ENCODE measurements at places on chromosomes 11 and 22.

DNA sequence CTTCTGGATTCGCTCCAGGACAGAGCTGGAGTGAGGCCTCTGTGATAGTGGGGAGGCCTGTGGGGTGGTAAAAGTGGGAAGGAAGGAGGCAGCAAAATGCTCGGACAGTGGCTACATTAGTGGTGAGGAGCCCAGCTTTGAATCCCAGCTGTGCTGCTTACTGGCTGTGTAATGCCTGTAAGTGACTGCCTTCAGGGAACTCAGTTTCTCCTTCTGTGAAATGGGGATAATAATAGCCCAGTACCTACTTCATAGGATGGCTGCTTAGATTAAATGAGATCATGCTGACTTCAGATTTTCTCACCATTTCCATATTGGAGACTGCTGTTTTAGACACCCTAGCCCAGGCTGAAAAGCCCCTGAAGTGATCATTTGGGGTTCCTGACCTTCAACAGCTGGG, 8.4 kb upstream of the ALX4 start:
- no peak for DNase-seq

DNA sequence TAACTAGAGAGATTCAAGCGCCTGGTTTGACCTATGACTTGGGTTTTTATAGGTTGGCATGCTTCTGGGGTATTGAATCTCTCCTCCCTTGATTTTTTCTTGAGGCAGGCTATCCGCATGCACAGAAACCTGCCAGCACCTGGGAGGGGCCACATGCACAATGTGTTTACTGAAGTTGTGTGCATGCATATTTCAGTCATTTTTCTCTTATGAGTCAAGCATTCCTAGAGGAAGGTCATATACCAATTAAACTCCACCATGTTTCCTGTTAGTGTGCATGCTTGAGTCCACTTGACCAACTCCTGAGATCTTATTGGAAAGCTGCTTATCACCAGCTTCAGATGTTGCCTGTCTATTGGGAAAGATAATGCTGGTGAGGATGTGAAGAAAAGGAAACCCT, 1718.4 kb downstream of the LRRC4C start:
- DNase-seq = no peak

- no peak for DNase-seq
Measured at GRCh38 chr11:65927904-65928397, 8.7 kb downstream of the DRAP1 start.

DNA sequence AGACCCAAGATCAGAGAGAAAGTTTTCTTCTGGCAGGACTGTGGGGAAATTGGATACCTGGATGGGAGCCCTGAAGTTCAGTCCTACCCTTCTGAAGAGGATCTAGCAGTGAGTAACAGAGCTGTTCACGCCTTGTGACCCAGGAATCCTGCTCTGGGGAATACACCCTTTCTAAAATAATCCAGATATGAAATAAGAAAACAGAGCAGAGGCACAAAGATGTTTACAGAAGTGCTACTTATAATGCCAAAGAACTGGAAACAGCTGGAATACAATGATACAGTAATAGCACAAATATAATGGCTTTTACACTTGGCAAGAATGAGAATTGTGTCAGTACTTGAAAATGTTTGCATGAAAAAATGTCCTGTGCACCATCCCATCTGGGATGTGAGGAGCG, 304.0 kb upstream of the NARS2 start:
- DNase-seq = no peak

- DNase-seq = no peak
Measured at GRCh38 chr11:33187998-33188722, 26.9 kb upstream of the CSTF3 start.

GRCh38 chr11:128468111-128468510, 119.2 kb downstream of the ETS1 start:
- no peak for DNase-seq

DNA sequence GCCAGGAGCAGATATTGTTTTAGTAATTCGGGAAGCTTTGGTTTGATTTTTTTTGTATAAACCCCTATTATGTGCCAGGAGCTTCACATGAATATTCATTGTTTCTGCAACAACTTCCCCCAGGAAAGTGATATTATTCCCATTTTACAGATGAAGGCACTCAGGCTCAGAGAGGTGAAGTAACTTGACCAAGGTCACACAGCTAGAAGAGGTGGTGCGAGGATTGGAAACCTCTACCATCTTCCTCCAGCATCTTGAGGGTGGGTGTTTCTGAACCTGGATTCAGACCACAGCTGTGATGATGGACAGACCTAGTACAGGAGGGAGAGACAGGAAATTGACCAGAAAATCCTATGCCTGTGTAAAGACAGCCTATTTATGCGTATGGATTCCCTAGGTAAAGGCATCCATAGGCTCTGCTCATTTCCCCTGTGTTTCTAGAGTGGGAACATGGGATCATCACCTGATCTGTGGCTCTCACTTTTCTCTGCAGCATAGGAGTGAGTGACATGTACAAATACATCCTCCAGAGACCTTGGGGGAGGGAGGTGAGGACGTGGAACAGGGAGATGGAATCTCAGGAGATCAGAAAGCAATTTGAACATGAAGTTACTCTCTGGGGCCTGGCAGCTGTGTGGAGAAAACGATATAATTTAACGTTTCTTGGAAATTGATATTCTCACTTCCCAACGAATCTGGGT, 81.4 kb downstream of the TSPAN18 start:
- no peak for DNase-seq

DNA sequence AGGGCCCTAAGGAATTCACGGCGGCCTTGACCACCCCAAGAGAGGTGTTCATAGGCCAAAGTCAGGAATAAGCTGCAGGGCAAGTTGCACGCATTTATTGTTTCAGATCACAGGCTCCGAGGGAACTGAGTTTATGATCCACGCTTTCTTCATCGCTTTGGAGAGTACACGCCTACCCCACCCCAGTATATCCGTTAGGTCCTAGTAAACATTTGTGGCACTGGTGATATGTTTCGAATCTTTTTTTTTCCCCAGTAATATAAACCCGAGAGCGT, 805 bp downstream of the GANAB start:
- DNase-seq = no peak

GRCh38 chr11:14149683-14150082, 187.2 kb downstream of the SPON1 start:
- no peak for DNase-seq

GRCh38 chr11:1876361-1877063, 15.2 kb downstream of the PRR33 start:
- DNase-seq = no peak

DNA sequence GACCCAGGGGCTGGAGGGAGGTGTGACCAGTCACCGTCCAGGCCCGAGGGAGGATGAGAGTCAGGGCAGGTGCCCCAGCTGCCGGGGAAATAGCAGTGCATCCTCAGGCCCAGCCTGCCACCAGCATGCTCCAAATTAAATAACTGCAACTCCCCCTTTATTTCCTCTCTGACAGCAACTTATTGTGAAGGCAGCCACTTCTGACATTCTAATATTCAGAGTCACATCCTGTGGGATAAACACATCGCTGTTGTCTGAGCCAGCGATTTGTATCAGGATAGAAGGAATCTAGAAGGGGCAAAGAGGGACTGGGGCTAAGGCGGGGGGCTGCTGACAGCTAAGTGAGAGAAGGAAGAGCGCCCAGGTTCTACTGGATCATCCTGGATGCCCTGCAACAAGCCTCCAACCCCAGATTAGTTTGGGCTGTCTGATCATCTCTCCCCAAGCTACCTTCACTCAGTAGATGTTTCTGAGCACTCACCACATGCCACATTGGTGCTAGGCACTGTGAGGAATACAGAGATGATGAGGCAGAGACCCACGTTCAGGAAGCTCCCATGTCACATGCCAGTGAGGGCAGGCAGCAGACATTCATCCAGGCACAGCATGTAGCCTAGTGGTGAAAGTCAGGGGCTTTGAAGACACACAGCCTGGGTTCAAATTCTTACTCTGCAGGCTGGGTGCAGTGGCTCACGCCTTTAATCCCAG, 214.1 kb downstream of the BUD13 start:
- DNase-seq = no peak

DNA sequence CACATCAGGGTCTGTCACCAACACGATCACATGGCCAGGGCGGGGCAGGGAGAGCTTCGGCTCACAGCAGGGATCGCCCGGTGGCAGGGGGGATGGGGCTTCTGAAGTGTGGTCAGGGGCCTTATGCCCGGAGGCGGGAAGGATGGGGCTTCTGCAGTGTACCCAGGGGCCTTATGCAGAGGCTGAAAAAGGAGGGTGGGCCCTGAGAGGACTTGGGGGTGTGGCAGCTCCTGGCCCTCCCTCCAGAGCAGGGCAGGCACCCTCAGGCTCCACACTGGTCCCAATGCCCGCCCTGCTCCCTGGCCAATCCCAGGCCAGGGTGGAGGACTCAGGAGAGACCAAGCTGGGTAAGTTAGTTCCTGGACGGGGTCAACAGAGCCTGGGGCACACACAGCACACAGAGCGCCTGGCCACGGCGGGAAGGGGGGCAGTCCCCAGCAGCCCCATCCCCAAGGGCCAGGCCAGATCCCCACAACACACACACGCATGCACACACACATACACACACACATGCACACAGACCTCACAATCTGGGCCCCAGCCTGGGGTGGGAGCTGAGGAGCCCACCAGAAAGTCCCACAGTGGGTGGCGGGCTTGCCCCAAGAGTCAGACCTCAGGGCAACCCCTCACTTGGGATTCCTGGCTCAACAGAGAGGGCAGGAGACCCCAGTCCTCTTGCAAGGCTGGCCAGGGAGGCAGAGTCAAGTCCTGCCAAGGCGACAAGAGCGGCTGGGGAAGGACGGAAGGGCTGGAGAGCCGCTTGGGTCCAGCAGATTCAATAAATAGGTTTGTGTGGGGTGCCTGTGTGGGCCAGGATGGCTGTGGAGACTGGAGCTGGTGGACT, 1.1 kb upstream of the CEND1 start:
- DNase-seq = no peak

GRCh38 chr11:70432065-70432464, 33.7 kb downstream of the CTTN start:
- no peak for DNase-seq

DNA sequence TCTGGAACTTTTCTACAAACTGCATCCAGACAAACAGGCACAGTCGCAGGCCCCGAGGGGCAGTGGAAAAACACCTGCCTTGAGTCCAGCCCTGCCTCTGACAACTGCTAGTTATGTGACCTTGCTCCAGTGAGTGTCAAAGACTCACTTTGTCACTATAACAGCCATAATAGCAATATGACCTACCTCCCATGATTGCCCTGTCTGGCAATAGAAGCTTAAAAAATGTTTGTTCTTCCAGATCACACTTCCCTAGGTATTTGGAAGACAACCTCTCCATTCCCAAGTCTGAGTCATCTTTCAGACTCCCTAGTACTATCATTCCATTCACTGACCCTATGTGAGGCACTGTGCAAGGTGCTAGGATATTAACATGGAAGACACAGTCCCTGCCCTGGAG, 74.5 kb downstream of the RPL27A start:
- no peak for DNase-seq

Data from cortex of kidney (tissue), 1 donor.